Effector memory CD8-positive, alpha-beta T cell (primary cell): ENCODE measurements at places on chromosomes 7 and 10.
A peak's percentile ranks its signal among the peaks of the same experiment; 100 is the strongest.

GRCh38 chr7:73832806-73833205 is 2.0 kb downstream of the CLDN4 start:
- no peak overlapping the region for H3K4me3 ChIP-seq
- H3K4me1 ChIP-seq, result peaks cover 10% of the 10 kb centered on the region
- H3K27ac ChIP-seq, result no peak overlapping the region
- peaks cover 23% of the 10 kb centered on the region for H3K27me3 ChIP-seq

GRCh38 chr7:105257338-105257737 is 131.4 kb downstream of the SRPK2 start:
- peaks cover 4% of the 10 kb centered on the region for H3K36me3 ChIP-seq
- peaks cover 36% of the 10 kb centered on the region for H3K4me1 ChIP-seq
- peak overlapping the region; percentile 22 for H3K4me3 ChIP-seq
- DNase-seq, result no peak

DNA sequence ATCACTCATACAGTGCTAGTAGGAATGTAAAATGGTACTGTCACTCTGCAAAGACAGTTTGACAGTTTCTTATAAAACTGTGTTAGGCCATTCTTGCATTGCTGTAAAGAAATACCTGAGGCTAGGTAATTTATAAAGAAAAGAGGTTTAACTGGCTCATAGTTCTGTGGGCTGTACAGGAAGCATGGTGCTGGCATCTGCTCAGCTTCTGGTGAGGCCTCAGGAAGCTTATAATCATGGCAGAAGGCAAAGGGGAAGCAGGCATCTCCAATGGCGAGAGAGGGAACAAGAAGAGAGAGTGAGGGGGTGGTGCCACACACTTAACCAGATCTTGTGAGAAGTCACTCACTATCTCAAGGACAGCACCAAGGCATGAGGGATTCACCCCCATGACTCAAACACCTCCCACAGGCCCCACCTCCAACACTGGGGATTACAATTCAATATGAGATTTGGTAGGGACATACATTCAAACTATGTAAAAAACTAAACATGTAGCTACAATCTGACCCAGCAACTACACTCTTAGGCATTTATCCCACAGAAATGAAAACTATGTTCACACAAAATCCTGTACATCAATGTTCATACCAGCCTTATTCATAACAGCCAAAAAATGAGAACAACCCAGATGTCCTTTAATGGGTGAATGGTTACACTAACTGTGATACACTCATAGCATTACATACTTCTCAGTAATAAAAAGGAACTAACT is 5.0 kb downstream of the ALDH18A1 start:
- H3K4me3 ChIP-seq, result no peak overlapping the region
- H3K4me1 ChIP-seq, result peaks cover 21% of the 10 kb centered on the region
- H3K27ac ChIP-seq, result no peak overlapping the region
- no peaks in the 10 kb centered on the region for H3K27me3 ChIP-seq
- no peak for DNase-seq

DNA sequence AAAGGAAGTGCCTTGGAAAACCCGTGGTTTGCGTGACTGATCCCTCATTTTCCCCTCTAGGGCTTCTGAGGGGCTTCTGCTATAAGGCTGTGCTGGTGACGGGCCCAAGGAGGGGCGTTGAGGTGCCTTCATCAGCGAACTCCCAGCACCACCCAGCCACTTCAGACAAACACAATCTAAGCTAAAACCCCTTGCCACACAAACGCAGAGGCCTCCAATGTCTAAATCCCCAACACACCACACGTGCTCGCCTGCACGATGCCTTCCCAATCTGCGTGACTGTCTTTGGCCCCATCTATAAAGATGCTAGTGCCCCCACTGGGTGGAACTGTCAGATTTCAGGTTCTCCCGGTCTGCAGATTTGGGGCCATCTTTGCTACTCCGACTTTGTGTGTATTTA is 4.1 kb upstream of the GAD2 start:
- no peaks in the 10 kb centered on the region for H3K36me3 ChIP-seq
- no peak overlapping the region for H3K27ac ChIP-seq
- no peak overlapping the region for H3K4me3 ChIP-seq
- H3K4me1 ChIP-seq, result peaks cover 16% of the 10 kb centered on the region

GRCh38 chr10:59993931-59994330 is 87.6 kb upstream of the CCDC6 start:
- no peak overlapping the region for H3K27ac ChIP-seq
- H3K4me1 ChIP-seq, result peaks cover 6% of the 10 kb centered on the region
- no peak for DNase-seq
- no peaks in the 10 kb centered on the region for H3K36me3 ChIP-seq
- H3K27me3 ChIP-seq, result peaks cover 48% of the 10 kb centered on the region

- H3K4me3 ChIP-seq, result no peak overlapping the region
- H3K27ac ChIP-seq, result no peak overlapping the region
- H3K4me1 ChIP-seq, result no peaks in the 10 kb centered on the region
- H3K27me3 ChIP-seq, result no peaks in the 10 kb centered on the region
- no peak for DNase-seq
- no peaks in the 10 kb centered on the region for H3K36me3 ChIP-seq
These were observed 430.6 kb upstream of the NRG3 start for GRCh38 chr10:81444242-81444929.

DNA sequence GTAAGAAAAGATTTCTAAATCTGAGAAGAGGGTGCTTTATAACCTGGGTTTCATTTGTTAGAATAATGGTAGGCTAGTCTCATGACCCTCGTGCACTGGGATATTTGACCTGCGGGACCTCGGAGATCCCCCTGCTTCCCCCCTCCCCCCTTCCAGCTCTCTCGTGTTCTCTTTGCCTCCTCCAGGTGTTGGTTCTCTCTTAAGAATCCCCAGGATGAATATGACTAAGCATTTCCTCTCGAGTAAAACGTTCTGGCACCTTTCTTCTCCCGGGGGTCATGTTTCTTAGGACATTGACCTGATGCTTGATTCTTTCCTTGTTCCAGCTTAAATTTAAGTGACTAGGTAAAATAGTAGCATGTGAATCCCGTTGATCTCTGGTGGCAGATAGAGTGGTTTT is 71.2 kb downstream of the SHH start:
- no peak overlapping the region for H3K4me3 ChIP-seq
- no peak for DNase-seq
- H3K4me1 ChIP-seq, result peaks cover 24% of the 10 kb centered on the region
- H3K27ac ChIP-seq, result no peak overlapping the region
- peaks cover 84% of the 10 kb centered on the region for H3K36me3 ChIP-seq
- H3K27me3 ChIP-seq, result no peaks in the 10 kb centered on the region

DNA sequence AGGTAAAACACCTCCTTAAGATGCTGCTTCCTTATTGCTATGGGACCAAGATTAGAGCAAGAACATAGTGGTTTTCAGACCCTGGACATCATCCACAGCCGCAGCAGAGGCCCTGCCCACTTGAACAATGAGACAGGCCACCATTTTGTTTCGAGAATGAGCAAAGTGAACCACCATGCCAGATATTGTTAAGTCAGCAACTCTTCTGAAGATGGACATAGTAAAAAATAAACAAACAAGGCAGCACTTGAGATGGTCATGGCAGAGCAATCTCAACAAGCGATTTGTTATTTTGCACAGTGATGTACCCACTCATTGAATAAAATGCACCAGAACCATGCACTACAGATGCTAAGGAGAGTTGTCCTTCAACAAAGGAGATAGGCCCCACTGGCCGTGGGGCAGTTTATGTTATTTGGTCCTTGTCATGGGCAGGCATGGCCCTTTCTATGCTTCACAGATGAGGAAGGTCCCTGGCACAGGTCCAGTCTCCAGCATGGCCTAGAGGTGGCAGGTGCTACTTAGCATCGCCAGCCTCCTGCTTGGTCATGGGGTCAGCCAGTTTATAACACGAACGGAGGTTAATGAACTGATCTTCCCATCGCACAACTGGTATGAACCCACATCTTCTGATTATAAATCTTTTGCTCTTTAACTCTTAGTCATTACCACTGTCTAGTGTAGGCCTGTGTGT is 44.1 kb downstream of the IKZF1 start:
- no peaks in the 10 kb centered on the region for H3K27me3 ChIP-seq
- no peak for DNase-seq
- peak overlapping the region; percentile 83 for H3K4me3 ChIP-seq
- H3K36me3 ChIP-seq, result peaks cover 83% of the 10 kb centered on the region
- H3K4me1 ChIP-seq, result peaks cover 88% of the 10 kb centered on the region

GRCh38 chr10:119542988-119543813 is 682 bp upstream of the RGS10 start:
- peak; percentile 52 for DNase-seq
- H3K4me3 ChIP-seq, result peak overlapping the region; percentile 83
- peaks cover 16% of the 10 kb centered on the region for H3K36me3 ChIP-seq
- peaks cover 30% of the 10 kb centered on the region for H3K4me1 ChIP-seq
- peak overlapping the region; percentile 27 for H3K27ac ChIP-seq

DNA sequence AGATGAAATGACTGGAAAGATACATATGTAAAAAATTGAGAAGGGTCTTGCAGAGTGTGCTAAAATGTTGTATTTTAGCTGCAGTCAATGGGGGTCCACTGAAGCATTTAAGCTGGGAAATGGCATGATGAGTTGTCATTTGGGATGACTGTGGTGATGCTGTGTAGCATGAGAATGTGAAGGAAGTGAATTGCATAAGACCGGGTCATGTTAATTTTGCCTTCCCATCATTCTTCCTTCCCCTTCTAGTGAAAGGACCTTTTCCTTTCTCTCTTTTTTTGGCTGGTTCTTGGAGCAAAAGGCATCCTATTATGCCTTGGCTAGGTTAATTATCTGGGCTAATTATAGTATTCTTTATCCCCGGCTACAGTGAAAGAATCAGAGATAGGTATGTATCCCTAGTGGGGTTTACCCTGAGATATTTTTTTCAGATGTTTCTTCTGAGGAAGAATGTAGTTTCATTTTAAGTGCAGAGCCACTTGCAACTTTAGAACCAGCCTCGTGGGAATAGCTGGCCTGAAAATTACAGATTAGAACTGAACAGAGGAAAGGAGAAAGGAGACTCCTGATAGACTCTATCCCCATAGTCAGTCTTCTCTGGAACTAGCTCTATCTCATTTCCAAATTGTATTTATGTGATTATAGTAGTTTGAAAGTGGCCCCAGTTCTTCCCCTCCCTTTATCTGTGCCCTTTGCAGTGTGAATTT is 93.6 kb downstream of the HGF start:
- H3K36me3 ChIP-seq, result no peaks in the 10 kb centered on the region
- DNase-seq, result no peak
- no peaks in the 10 kb centered on the region for H3K27me3 ChIP-seq

- DNase-seq, result no peak
- H3K4me1 ChIP-seq, result peaks cover 7% of the 10 kb centered on the region
- H3K4me3 ChIP-seq, result no peak overlapping the region
These were observed 53.8 kb downstream of the PDGFA start for GRCh38 chr7:465710-466400.

- no peak overlapping the region for H3K4me3 ChIP-seq
- no peaks in the 10 kb centered on the region for H3K27me3 ChIP-seq
These were observed 984.3 kb downstream of the REEP3 start for GRCh38 chr10:64505501-64505900.

- no peak for DNase-seq
- no peaks in the 10 kb centered on the region for H3K27me3 ChIP-seq
- H3K27ac ChIP-seq, result no peak overlapping the region
- no peaks in the 10 kb centered on the region for H3K36me3 ChIP-seq
These were observed 20.5 kb upstream of the COL1A2 start for GRCh38 chr7:94374231-94374630.

DNA sequence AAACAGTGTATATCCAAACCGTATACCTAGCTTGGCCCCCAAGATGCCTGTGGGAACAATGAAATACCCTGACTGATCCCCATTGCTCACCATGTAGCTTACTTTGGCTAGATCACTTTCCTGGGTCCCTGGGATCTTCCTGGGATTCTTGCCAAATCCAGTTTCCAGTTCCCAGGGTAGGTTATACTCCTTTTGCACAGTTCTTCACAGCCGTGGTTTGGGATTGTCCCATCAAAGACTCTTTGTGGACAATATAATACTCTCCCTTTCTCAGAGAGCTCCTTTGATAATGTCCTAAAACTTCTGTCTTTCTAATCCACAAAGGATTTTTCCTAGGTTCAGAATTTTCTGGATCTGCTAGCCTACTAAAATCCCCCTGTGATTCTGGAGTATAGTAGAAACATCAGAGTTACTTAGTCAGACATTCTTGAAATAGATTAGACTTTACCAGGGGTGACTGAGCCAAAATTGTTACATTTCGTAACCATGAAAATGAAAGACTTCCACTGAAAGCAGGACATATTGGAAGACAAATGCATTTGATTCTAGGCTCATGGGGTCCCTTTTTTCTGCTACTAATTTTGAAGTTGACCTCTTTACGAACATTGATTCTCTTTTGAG is 388.3 kb upstream of the ETV1 start:
- DNase-seq, result no peak
- no peak overlapping the region for H3K27ac ChIP-seq
- H3K4me1 ChIP-seq, result peaks cover 13% of the 10 kb centered on the region
- H3K36me3 ChIP-seq, result no peaks in the 10 kb centered on the region
- H3K27me3 ChIP-seq, result peaks cover 8% of the 10 kb centered on the region

DNA sequence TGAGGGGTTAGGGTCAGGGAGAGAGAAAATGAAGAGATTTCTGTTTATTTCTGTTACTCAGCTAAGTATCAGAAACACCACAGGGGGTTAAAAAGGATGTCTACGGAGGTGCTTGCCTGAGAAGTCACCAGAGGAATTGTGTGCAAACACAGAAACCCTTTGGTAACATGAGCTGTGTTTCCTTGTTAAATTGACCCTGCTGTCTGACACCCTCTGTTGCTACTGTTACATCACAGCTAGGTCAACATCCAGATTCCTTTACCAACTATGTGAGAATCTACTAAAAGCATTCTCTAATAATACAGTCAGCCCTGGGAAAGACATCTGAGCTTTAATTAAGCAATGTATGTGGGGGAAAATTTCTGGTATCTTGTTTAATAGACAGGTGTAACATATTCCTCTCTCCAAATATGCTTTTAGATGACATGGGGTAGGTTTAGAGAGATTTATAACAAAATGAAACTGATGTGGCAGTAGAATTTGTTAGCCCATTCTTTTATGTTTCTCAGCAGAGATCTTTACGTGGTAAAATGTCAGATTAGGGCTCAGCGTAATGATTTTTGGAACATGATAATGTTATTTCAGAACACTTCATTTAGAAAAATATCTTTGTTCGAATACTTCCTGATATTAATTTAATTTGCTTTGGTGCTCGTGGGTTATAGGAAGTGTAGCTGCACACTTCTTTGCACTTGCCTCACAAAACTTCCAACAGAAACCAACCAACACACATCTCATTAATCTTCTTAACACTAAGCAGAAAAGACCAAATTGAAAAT is 168.0 kb upstream of the AHR start:
- DNase-seq, result no peak
- H3K36me3 ChIP-seq, result no peaks in the 10 kb centered on the region
- H3K4me3 ChIP-seq, result no peak overlapping the region
- no peaks in the 10 kb centered on the region for H3K27me3 ChIP-seq

- H3K27me3 ChIP-seq, result peaks cover 16% of the 10 kb centered on the region
- H3K27ac ChIP-seq, result no peak overlapping the region
- no peak overlapping the region for H3K4me3 ChIP-seq
These were observed 108.7 kb downstream of the TBXAS1 start for GRCh38 chr7:139937715-139938114.

- no peaks in the 10 kb centered on the region for H3K36me3 ChIP-seq
- no peaks in the 10 kb centered on the region for H3K27me3 ChIP-seq
- no peak for DNase-seq
- no peak overlapping the region for H3K4me3 ChIP-seq
- no peaks in the 10 kb centered on the region for H3K4me1 ChIP-seq
These were observed 940.7 kb downstream of the NRG3 start for GRCh38 chr10:82815680-82816079.

GRCh38 chr7:35518767-35519166 is 176.2 kb downstream of the HERPUD2 start:
- H3K4me1 ChIP-seq, result peaks cover 5% of the 10 kb centered on the region
- H3K27ac ChIP-seq, result no peak overlapping the region
- no peaks in the 10 kb centered on the region for H3K36me3 ChIP-seq
- no peak overlapping the region for H3K4me3 ChIP-seq
- DNase-seq, result no peak
